HAP-1 (cell line): ENCODE measurements at places on chromosomes 3 and 15.

DNA sequence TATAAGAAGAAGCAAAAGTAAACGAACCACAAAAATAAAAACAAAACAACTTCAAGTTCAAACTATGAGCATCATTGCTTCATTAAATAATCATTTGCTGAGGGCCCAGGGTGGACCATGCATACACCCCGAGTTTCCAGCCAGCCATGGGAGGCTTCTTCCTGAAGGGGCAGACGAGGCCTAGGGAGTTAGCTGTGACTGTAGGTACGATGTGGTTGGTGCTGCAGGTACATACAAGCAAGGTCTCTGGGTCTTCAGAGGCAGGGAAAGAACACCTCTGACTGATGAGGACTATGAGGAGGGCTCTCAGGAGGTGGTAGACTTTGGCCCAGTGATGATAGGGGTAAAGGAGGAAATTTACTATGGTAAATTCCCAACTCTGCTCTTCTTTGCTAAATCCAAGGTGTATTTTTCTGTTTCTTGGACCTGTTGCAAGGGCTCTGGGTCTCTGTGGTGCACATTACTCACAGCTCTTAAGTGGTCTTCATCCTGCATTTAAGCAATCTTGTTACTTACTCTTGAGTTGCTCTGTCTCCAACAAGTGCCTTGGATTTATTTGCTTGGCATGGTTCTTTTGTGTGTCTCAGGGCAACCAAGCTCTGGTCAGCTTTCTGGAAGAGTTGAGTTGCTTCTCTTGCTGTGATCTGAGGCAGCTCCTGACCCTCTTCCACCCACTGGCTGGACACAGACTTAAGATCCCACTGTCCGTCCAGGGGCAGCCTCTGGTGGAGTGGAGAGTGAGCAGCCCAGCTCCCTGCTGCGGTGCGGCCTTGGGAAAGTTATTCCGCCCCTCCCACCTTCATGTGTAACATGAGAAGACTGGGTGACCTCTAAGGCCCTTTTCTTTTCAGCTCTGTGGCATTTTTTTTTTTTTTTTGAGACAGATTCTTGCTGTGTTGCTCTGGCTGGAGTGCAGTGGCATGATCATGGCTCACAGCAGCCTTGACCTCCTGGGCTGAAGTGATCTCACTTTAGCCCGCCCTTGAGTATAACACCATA, 56.1 kb upstream of the KIF23 start:
- DNase-seq: peak; percentile 62

GRCh38 chr15:45151998-45152828, 22.4 kb downstream of the DUOX1 start:
- no peak for DNase-seq

DNA sequence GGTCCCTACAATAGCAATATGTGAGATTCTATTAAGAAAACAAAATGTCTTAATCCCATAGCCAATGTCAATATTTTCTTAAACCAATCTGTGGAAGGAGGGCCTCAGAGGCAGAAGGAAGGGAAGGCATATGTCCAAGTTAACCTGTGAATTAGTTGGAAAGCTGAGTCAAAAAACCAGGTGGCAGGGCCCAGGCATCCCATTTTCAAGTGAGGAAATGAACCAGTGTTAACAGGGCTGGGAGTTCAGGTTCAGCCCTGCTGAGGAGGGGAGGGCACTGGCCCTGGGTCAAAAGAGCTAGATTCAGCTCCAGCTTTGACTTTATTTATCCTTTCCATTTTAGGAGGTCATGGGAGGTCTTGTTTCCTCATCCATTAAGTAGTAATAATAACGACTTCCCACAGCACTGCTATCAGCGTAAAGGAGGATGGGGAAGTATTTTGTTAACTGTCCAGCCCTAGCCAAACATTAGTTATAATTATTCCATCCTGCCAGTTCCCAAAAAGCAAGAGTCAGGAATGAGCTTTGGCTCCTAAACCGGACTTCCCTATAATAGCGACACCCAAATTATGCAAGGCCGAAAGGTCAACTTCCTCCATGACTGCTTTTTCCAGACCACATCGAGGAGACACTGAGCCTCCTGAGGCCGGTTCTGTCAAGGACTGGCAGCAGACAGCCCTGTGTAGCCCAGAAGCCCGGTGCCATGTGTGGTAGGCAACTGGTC, 3.2 kb downstream of the MASP1 start:
- DNase-seq: no peak

DNA sequence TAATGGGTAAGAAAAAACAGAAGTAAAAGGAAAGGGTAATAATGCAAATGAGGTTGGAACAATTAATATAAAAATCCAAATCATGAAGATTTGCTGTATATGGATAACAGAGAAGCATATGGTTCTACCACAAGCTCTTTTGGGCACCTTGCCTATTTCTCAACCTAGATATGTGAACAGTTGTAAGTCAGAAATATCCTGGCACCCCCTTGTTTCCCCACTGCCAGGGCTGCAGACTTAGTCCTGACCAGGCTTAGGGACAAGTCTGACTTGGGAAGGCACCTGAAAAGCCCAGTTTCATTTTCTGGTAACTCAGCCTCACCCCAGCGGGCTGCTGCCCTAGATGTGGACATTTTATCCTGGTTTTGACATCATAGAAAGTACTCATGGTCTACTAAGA, 183.2 kb upstream of the STAC start:
- no peak for DNase-seq

DNA sequence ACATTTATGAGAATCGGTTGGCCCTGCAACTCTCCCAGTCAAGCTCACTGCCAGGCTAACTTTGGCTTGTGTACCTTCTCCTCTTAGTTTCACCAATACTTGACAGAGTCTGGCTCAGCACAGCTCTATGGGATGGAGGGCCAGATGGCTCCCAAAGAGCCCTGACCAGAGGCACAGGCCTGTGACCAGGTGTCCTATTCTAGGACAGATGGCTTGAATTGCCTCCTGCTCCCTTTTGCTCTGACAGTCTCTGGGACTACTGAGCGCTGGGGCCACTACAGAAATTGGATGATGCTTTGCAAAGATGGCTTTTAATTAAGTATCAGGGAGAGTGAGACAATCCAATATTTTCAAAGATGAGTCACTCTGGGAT, 10.3 kb upstream of the ARID3B start:
- DNase-seq: no peak

DNA sequence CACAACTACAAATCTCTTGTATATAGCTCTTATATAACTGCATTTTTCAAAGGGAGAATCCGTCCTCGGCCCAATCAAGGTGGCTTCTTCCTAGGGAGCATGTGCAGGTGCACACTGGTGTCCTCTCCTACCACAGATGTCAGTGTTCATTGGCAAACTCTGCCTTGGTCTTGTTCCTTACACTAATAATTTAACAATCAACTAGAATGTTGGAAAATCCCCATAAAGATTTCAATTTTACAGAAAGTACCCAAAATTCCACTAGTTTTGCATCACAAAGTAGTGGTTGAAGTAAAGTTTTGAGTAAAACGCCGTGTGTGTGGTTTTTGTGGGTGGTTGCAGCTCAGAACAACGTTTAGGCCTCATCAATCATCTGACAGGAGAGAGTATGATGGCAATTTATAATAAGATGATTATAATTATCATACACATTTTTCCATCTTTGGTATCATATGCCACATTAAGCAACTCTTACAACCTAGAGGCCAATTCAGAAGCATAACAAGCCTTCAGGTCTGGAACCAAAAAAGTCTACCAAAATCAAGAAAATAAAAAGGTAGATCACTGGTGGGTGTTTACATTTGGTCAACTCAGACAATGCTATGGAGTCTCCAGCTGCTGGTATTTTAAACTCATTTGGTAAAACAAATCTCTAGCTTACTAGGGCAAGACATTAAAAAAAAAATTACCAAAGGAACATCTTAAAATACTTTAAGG, 128.9 kb upstream of the BHLHE40 start:
- no peak for DNase-seq

DNA sequence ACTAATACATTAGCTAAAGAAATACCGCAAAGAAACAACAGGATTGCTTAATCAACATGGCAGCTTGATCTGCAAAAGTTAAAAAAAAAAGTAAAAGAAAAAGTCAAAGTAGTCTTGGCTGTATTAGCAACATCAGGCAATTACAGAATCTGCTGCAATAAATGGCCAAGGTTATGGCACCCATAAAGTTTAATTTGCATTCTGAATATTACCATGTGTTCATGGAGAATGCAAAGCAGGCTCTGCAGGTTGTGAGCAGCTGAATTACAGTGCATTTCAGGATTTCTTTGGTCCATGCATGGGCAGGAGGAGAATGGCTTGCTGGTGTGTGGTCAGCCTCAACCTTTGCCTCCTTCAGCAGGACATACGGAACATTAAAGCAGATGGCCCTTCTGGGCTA, 199.1 kb upstream of the AZI2 start:
- DNase-seq: no peak
